ENCODE measurements at places on chromosomes 3 and 15.
A peak's percentile ranks its signal among the peaks of the same experiment; 100 is the strongest.

DNA sequence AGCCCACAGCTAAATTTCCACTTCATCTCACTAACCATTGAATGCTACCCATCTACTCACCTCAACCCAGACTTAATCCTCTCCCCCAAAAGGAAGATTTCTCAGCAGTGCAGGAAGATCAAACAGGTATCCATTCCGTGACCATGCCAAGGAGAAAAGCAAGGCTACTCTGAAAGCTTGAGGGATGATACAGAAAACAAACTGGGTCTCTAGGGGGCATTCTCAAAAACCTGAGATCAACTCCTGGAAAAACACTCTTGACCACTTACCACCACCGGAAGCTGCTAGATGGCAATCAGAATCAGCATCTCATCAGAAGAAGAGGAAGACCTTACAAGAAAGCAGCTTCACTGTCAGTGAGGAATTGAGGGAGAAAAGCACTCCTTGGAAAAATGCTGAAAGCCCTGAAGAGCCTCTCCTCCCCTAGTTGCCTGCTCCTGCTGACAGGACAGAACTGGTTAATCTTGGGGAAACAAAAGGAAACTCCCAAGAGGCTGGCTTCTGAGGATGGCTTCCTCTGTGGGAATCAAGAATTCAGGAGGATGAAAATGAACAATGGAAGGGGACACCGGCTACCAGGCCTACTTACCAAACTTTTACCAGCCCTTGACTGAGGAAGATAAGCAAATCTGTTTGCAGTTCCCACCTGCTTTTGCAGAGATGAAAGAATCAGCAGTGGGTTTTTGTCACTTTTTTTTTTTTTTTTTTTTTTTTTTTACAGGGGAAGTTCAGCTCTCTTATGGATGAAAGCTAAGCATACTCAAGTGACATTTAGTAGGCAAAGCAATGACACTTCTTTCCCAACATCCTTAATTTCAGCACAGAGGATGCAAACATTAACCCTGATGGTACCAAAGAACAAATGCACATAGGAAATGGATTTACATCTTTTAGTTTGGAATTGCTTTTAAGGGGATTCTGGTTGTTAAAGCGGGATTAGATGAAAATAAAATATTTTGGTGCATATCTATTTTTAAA is at the start of gene ATP8B4:
ATP8B4 (minus strand) TSS at position 171 of the 978 bp plus-strand sequence. CDS start 12,267 bp downstream, outside the sequence.
- no peak for DNase-seq

- DNase-seq: no peak
These were observed 97.3 kb downstream of the DAPK2 start for GRCh38 chr15:63948971-63949370.

- no peak for DNase-seq
These were observed 65.9 kb upstream of the C3orf80 start for GRCh38 chr3:160159341-160159740.

- no peak for DNase-seq
These were observed 55.9 kb upstream of the PLCL2 start for GRCh38 chr3:16828815-16829214.

DNA sequence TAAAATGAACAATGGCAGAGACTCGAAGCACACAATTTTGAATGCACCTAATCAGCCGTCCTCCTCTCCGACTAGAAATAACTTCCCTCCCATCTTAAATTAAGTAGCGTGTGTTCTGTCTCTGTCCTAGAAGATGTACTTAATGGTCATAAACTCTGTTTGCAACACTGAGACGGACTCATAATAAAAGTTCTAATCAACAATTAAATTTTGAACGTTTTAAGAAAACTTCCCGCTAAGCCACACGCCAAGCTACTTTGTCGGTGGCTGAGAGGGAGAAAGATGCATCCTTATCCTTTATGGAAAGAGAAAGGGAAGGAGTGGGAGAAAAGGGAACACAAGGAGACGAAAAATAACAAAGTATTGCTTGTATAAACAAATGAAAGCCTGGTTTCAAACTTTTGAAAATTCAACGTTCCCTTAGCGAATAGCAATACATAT is 989 bp downstream of the GNB4 start:
- no peak for DNase-seq

DNA sequence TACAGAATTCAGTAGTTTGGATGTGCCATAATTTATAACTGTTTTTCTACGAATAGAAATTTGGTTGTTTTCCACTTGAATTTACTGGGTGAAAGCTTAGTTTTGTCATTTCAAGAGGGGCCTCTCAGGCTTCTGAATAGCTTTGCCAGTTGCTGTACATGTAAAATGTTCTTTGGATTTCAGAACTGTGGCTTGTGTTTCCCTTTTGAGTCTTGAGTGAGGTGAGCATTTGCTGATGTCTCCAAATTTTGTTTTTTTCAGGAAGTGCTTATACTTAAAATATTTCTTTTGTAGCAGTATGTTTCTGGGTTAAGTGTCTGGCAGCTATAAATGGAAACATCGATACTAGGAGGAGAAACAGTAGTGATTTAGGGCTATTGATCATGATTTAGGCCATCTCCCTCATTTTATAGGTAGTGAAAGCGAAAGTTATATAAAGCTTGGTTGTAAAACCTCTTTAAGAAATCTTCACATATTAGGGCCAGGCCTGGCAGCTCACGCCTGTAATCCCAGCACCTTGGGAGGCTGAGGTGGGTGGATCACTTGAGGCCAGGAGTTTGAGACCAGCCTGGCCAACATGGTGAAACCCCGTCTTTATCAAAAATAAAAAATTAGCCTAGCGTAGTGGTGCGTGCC is 9.2 kb upstream of the TRAK1 start:
- no peak for DNase-seq

GRCh38 chr3:56683122-56683817 is at the start of gene TASOR:
TSS of gene TASOR (minus strand) at chr3:56683265. CDS start at chr3:56683006, 259 bp downstream.
- DNase-seq: peak; percentile 89

DNA sequence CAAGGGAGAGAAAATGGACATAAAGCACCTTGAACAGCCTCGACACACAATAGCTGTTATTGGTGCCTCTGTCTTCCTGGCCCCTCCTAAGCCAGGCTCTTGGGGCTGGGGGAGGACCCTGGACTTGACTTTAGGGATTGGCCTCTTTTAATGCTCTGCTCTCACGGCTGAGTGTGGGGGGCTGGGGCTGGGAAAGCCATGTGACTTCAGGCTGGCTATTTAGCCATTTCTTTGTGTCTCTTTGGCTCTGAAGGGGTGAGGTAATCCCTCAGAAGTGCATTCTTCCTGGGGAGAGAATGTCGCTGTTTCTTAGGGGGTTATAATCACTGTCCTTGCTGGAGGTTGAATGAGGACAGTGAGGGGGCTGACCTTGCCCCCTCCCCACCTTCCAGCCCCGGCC is 26.2 kb downstream of the MAGEF1 start:
- no peak for DNase-seq

GRCh38 chr3:159881828-159882309 is 106.8 kb upstream of the IL12A start:
- DNase-seq: no peak

DNA sequence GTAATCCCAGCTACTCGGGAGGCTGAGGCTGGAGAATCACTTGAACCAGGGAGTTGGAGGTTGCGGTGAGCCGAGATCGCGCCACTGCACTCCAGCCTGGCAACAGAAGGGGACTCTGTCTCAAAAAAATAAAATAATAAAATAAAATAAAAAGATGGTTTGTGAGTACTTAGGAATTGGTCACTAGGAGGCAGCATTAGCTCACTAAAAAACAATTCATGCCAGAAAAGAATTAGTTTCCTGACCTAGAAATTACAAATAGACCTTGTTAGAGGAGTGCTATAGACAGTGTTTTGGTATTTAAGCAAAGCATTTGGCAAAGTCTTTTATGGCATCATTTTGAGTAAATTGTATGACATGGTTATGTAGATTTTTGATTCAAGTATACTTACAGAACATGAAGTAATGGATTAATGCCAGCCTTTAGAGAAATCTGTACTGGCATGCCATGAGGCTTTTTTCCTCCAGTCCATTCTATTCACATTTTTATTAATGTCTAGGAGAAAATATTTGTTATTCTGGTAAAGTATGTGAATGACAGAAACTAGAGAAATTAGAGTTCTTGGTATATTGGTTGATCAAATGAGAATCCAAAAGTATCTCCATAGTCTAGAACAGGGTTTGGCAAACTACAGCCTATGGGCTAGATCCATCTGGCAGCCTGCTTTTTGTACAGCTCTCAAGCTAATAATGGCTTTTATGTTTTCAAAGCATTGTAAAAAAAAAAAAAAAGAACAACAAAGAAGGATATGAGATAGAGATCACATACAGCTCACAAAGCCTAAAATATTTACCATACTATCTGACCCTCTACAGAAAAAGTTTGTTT is 81.6 kb downstream of the LRRC49 start:
- no peak for DNase-seq

DNA sequence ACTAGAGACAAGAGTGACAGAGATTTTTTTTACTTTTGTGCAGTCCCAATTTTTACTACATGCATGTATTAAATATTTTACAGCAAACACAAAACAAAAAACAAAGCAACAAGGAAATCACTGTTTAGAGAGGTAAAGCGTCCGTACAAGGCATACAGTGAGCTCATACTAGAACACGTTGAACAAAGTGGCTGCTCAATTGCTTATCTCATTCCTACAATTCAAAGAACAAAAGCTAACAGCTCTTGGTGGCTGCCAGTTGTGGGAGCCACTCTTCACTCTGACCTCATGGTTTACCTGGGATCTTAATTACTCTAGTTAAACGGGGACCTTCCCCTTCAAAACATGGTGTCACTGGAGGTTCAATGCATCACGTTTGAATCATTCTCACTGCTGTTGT is 7.6 kb upstream of the ARHGEF26 start:
- no peak for DNase-seq

DNA sequence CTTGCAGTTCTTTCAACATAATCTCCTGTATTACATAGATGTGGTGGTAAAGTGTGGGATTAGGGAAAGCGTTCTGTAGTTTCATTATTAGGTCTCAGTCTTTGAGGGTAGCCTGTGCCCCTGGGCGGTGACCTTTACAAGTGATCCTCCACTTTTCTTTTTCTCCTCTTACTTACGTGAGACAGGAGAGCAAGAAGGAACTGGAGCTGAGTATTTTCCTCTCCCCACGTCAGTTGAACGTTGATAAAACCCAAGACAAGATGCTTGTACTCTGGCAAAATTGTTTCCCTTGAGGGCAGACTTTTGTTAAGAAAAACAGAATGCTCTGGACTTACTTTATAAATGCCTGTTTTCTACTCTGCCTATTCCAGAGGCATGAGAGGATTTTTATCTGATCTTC is 378.7 kb downstream of the ZNF385D start:
- DNase-seq: no peak

DNA sequence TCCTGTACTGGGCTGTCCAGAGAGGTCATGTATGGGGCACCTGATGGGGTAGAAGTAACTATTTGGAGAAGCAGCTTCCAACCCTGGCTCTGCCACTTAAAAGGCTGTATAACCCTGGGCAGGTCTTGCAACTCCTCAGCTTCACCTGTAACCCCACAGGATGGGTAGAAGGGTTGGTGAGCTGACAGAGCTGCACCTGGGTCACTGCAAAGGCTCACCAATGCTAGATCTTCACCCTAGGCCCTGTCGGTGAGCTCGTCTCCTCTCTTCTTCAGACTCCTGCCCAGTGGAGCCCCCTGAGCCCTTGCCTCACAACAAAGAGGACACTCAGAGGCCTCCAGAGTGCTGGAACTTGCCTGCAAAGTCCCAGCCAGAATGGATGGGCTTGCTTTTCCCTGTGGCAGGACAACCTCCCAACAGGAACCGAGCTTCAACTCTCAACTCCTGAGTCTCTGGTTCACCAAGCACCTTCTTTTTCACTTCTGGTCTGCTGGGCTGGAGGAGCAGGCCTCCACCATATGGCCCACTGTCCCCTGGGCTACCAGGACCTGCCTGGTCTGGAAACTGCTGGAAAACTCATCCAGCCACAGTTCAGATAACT is 45.9 kb downstream of the XXYLT1 start:
- DNase-seq: no peak

DNA sequence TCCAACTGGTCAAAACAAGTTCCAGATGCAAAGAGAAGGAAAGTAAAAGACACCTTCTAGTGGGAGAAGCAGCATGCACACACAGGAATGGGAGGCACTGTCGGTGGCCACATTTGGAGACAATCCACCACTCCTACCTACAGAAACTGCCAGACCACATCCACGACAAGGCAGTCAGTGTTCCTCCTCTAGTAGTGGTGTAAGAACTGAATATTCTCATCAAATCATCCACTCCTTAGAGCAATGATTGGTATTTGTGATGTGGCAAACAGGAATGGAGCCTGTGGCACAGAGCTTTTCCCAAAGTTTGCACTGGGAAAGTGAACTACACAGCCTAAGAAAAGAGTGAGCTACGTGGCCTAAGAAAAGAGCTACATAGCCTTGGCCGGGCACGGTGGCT is 5.1 kb upstream of the SPINT1 start:
- DNase-seq: no peak

DNA sequence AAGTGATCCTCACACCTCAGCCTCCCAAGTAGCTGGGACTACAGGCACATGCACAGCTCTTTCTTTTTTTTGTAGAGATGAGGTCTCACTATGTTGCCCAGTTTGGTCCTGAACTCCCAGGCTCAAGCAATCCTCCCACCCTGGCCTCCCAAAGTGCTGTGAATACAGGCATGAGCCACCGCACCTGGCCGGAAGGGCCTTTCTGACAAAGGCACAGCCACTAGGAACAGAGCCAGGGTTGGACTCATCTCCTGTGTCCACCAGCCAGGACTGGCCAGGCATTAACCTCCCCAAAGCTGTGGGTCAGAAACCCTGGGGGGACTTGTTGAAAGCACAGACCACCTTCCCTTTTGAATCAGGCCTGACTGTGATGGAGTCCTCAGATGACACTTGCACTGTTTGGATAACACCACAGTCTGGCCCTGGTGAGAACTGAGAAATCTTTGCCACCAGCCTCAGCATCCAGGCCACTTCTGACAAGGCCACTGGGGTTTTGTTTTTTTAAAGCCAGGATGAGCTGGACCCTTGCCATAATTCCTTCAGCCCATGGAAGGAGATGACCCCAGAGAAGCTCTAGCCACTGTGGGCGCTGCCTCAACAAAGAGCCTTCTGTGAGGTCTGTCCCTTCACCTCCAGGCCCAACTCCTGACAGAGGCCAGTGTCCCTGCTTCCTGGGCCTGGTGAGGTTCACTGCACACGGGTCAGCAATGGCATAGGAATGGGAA is 4.8 kb downstream of the TKT start:
- DNase-seq: no peak

DNA sequence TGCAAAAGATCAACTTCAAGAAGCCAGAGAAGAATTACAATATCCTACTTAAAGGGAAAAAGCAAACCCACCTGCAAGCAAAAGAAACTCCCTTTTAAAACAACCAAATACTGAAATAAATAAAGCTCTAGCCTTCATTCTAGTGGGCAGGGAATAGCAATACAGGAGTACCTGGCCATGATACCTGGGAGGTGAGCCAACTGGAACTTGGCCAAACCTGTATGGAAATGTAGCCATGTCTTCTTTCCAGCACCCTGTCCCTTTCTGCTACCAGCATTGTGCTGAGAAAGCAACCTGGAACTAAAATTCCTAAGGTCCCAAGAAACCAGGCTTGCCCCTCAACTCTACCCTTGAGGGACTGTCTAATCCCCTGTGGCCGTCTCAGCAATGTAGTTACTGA is 530.0 kb downstream of the EPHB1 start:
- DNase-seq: no peak

- no peak for DNase-seq
These were observed 159.8 kb upstream of the MITF start for GRCh38 chr3:69579306-69580041.

Measured in right forelimb (tissue), 1 donor.